ENCODE measurements at places on chromosomes 13 and 19. TPM values are rescaled to one million over a fixed set of nuclear protein-coding genes. Genes with fewer than 3 reads are reported as not detected.

- no peak for ATAC-seq
Measured at GRCh38 chr19:52992109-52993004, 21.4 kb upstream of the ERVV-1 start.

DNA sequence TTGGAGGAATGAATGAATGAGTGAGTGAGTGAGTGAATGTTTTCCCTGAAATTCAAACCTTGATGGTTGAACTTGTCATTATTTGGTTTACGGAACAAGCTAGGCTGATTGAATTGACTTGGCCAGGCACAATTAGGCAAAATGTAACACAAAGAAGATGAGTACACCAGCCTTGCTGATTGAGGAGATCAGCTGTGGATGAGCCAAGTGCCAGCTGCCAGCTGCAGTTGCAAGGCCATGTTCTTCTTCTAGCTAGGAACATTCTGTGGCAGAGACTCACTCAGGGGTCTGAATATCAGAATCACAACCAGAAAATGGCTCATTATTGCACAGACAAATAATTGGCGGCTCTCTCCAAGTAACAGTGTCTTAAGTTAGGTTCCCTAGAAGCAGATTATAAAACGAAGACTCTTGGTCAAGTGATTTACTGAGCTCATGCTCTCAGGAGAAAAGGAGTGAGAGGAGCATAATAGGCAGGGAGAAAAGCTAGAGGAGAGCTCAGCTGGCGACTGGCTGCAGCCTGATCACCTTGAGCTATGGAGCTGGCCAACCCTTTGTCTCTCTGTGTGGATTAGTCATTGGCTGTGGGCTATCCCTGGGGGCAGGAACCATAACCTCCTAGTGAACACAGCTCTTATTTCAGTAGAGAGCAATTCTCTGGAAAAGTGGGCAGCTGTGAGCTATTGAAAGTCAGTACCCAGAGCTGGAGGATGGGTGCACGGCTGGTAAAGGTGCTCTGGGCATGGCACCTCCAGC, 225.3 kb upstream of the SERP2 start:
- ATAC-seq: no peak

DNA sequence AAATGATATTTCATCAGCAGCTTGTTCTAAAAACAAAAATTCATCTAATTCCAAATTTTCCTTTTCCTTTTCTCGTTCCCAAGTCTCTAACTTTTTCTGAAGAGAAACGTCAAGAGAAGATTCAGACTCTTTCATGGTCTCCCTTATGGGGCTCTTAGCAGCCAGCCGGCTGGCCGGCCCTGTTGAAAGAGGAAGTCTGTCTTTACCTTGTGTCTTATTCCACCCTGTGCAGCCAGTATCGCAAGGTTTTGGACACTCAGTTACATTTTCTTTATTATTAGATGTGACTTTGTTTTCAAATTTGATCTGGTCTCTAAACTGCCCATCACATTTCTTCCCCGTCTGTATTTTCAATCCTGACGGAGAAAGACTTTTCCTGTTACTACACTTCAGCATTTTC, 142.3 kb downstream of the RNF17 start:
- ATAC-seq: no peak

DNA sequence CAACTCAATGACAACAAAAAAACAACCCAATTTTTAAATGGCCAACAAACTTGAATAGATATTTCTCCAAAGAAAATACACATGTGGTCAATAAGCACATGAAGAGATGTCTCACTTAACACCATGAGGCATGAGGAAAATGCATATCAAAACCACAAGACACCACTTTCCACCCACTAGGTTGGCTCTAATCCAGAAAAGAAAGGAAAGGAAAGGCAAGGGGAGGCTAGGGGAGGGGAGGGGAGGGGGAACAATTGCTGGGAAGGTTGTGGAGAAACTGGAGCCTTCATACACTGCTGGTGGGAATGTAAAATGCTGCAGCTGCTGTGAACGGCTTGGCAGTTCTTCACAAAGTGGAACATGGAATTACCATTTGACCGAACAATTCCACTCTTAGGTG, 854.3 kb downstream of the UQCRFS1 start:
- ATAC-seq: no peak

Gene SLC17A7
- total RNA-seq: not detected

Gene ZNF90
- 15.5 TPM for total RNA-seq

Gene TMEM143
- 20.5 TPM for total RNA-seq

Gene LYL1
- total RNA-seq: 1.6 TPM

Gene SYNGR4
- not detected for total RNA-seq

Gene LILRB2
- total RNA-seq: not detected

All from activated T-helper 17 cell treated with anti-CD3 and anti-CD28 coated beads, Interleukin-2, amount 50 U/mL, for 72 hours (primary cell).